ENCODE measurements at places on chromosomes 5 and 9.

DNA sequence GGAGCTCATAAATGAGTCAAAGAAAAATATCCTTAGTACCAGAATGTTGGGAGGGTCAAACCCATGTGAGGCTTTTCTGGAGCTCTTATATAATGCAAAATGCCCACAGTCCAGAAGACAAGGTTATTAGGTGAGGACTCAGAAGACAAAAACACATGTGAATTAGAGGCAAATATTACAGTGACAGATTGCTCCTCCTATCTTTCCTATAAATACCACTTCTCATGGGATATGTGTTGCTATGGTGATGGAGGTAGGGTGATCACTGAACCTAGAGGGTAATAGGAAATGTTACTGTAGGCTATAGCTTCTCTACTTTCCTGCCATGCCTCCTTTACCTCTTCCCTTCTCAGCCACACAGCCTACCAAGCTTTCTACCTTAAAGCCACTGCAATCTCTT, 264.6 kb downstream of the SEC61B start:
- DNase-seq: no peak

DNA sequence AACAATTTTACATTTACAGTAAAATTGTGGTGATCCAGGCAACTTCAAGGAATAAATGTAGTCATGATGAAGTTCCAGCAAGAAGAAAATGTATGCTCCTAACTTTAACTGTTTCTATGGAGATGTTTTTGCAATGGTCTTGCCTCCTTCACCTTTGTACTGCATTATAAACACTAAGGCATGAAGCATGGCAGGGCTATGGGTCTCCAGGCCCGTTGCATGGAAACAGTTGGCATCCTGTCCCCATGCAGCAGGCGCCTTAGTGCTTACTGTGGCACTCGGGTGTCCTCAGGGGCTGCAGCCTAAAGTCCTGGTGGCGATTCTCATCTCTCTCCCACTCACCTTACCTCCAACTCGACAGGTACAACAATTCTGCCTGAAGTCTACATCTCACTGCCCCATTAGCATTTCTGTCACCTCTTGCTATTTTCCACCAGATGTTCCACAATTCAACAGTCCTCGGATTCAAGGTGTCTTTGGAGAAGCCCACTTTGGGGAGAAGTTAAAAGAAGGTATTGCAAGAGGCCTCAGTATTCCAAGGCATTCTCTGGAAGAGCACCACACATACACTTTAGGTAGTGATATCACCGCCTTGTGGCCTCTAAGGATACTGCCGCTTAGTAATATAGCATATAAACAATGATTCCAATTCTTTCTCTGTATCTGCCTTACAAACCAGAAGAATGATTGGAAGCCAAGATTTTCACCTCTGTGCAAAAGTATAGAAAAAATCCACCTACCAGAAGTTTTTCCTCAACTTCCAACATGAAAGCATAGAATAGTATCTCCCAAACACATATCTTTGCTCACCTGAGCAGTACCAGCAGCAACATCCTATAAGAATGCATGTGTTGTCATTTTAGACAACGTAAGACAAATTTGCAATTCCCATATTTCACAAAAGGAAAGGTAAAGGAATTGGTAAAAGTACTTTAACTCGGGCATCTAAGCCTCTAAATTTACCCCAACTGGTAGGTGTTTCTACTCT, 5.1 kb downstream of the LIFR start:
- DNase-seq: no peak

GRCh38 chr5:109705596-109705995, 15.9 kb downstream of the MAN2A1 start:
- DNase-seq: no peak

GRCh38 chr5:11672385-11673085, 231.7 kb downstream of the CTNND2 start:
- no peak for DNase-seq

DNA sequence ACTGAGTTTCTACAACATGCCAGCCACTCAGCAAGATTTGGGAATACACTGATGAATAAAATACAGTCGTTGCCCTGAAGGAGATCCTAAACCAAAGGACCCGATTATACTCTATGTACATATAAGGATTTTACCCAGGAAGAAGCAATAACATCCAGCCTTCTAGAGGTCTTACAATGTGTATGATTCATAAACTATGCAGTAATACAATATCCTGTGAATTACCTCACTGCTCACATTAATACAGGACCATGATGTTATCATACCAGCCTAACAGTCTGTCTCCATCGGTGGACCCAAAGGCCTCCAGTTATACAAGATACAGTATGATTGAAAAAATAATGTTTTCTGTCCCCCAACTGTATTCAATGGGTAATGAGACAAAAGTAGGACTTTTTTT, 310.5 kb upstream of the TRPM3 start:
- no peak for DNase-seq

DNA sequence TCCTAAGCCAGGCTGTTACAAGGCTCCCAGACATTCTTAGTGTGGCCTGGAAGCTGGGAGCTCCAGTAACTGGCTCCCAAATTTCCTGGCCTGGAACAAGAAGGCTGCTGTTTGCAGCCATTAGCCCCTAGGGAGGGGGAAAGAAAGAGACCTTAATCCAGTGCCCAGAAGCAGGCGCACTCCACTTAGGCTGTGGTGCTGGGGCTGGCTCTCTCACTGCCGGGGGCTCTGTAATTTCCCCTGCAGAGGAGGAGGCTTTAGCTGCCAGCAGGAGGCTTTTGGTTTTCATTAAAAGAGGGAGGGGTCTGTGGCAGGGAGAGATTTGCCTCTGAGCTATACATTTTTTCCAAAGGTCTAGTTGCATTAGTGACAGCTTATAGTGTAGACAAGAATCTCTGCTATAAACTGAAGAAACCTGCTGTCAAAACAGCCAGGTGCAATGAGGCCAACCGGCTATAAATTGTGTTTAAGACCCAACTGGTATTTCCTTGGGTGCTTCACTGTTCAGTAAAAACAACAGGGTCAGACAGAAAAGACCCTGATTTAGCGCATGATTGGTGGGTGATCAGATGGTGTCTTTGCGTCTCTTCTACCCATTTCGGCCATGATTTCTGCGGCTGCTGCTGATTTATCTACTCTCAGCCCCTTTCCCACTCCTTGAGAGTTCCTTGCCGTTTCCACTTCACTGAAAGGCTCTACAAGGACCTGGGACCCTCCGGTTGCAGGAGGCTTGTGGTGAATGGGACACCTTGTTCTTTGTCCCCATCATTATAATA, 254.6 kb downstream of the AOPEP start:
- DNase-seq: no peak

DNA sequence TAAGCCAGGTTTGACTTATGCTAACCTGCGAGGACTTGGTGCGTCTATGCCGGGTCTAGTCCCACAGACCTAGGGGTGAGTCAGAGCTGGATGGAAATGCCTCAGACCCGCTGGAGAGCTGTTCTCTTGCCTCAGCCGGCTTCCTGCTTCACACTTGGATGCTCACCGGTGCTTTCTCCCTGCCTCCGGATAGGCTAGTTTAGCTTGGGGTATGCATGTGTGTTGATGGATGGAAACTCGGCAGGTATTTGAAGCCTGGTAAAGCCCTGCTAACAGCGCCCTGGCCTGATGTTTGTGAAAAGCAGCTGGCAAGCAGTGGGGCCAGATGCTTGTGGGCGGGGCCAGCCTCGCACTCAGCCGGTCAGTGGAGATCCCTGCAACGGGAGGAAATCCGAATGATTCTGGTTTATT, 29.3 kb downstream of the PRRC2B start:
- DNase-seq: no peak

GRCh38 chr5:169656125-169656901, 19.2 kb downstream of the DOCK2 start:
- no peak for DNase-seq

GRCh38 chr5:166582416-166582815, 1709.0 kb upstream of the WWC1 start:
- no peak for DNase-seq

DNA sequence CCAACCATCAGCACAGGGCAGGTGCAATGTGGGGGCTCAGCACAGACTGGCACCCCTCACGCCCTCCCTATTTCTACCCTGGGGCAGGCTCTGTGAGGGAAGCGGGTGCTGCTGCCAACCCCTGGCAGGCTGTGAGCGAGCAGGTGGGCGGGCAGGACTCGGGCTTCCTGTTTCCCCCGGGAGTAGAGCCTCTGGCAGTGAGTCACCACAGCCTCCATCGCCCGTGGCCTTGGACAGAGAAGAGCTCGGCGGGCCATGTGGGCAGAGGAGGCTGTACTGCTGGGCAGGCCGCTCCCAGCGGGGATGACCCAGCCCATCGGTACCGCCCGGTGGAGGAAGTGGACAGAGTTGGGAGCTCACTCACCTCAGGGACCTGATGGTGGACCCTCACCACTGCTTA, 16.6 kb downstream of the KCNT1 start:
- DNase-seq: no peak

DNA sequence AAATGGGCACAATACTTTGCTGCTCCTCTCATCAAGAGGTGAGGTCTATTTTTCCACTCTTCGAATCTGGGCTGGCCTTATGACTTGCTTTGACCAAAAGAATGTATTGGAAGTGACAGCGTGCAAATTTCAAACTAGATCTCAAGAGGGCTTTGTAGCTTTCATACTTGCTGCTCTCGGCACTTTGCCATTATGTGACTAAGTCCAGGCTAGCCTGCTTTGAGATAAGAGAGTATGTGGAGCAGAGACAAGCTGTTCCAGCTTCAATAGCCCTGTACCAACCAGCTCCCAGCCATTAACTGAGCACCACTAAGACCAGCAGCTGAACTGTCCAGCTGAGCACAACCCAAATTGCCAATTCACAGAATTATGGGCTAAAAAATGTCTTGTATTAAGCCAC, 124.6 kb downstream of the ACER2 start:
- no peak for DNase-seq

- DNase-seq: no peak
Measured at GRCh38 chr9:76557674-76558225, 98.8 kb downstream of the GCNT1 start.

- no peak for DNase-seq
Measured at GRCh38 chr5:75152860-75153259, 83.8 kb downstream of the ANKRD31 start.

- no peak for DNase-seq
Measured at GRCh38 chr9:27880156-27880555, 306.9 kb upstream of the C9orf72 start.

DNA sequence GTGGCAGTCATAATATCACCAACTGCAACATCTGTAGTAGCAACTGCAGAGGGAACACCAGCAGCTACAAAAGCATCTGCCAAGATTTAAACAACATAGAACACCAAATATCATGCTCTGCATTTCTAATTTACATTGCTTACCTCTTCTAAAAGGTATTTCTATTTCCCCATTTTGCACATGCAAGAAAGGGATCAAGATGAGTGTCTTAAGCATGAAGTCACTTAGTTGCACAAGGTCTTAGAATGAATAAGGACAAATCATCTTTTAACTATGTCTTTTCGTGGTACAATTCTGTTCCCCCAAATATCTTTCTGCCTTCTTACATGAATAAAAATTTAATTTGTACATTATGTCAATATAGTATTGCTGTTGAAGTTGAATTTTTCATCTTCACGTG, 1746.4 kb downstream of the EFNA5 start:
- DNase-seq: no peak

DNA sequence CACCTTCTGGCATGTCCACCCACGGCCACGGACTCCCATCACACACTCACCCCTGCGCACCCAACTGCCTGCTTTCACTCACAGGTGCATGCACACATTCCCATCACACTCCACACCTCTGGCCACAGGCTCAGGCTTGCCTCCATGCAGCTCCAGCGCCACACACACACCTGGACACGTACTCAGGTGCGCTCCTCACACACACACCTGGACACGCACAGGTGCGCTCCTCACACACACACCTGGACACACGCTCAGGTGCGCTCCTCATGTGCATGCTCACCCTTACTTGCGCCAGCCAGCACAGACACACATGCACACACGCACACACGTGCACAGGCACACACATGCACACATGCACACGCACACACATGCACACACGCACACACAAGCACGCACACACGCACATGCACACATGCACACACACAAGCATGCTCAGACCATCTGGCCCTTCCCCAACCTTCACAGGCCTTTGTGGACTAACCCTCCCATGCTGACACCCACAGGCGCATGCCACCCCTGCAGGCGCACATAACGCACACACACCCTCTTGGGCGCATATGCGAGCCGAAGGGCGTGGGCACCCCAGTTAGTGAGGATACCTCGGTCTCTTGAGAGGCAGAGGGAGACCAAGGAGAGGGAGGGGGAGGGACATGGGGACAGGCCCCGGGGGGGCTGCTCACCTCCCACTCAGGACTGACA, 8.3 kb downstream of the GRIN1 start:
- no peak for DNase-seq

DNA sequence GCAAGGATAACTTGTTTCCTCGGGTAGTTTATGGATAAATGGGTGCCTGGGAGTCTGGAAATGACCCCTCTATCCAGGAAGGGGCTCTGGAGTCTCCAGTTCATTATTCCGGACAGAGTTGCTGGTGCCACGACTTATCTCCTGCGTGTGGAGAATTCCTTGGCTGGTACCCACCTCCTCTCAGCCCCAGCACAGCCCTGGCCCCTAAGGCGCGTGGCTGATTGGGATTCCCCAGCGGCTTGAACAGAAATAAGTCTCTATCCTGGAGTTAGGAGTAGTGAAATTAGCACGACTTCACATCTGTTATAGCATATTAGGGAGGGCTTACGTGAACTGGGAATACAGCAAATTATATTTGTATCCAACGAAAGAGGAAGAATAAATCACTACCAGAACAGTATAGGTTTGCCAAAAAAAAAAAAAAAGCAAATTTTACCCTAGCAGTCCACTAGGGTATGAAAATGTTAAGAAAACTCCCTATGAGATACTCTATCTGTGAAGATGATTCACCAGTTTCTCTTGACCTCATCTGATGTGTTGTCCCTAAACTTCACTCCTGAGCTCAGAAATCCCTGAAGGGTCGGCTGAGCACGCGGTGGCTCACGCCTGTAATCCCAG, 172.5 kb upstream of the OTULINL start:
- no peak for DNase-seq

GRCh38 chr9:117772960-117773359, 68.8 kb downstream of the TLR4 start:
- no peak for DNase-seq

DNA sequence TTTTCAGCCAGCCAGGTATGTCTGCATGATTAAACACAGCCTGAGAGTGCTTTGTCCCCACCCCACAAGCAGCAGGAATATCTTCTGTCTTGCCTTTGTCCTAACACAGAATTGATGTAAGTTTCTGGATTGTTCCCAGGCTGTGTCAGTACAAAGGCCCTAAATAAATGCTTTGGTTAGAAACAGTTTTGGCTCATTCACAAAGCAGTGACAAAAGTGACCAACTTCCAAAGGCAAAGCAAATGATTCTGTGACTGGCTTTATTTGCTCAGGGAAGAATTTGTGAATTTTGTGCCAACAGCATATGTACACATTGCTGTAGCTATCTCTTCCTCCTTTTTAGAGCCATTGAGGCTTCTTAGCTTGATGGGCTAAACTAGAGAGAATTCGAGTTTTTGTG, 133.7 kb downstream of the PLPPR1 start:
- DNase-seq: no peak

DNA sequence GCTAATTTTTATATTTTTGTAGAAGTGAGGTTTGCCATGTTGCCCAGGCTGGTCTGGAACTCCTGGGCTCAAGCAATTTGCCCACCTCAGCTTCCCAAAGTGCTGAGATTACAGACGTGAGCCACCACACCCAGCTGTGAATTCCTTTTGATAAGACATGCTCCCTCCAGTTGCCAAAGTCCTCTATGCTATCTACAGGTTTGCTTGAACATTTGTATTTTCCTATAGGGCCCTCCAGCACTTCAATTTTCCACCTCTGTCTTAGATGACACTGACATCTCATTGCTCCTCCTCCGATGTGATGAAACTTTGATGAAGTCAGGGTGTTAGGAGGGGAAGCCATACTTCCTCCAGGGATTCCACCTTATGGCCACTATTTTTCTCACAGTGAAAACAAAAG, 25.2 kb upstream of the CTSV start:
- no peak for DNase-seq
